GM20000 (cell line): ENCODE measurements at places on chromosomes 12 and 14.

DNA sequence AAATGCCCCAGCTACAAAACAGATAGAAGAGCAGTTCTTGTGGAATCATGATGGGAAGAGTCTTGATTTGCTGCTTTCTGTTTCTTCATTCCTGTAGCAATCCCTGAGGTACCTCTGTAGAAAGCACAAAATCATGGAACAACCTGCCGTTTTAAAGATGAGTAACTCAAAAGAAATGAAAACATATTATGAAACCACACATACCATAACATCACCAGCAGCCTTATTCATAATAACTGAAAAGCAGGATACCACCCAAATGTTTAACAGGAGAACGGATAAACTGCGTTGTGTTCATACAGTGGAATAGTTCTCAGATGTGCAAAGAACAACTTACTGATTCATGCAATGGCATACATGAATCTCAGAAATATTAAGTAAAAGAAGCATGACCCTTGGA is 188.1 kb downstream of the RGS6 start:
- DNase-seq = no peak

DNA sequence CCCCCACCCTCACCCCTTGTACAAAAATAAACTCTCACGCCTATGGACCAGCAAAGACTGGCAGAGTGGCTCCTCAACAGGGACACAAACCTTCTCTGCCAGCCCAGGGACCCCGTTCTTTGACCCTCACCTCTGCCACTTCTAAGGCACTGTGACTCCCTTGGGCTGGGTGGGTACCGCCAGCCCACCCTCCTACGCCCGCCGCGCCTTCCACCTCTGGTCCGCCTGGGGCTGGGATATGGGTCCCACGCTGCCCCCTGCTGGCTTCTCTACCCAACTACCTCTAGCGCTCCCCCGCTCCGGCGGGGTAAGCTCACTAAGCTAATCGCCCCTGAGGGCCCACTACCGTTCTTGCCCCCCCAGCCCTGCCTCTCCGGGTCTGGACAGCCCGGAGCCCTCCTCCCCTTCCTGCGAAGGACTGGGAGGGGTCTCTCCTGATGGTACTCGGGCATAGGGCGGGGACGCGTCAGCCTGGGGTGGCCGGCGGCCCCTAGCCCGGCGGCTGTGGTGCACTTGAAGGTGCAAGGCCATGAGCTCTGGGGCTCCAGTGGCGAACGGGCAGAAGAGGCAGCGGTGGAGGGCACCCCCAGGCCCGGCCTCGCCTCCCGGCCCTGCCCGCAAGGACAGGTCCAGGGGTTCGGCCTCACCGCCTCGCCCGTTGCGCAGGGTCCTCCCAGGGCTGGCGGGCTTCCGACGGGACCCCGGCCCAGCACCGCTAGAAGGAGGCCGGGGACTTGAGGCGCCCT is 8.1 kb downstream of the ZNF219 start:
- no peak for DNase-seq

- no peak for DNase-seq
These were observed 76.9 kb downstream of the ATF7IP start for GRCh38 chr12:14442221-14442881.

DNA sequence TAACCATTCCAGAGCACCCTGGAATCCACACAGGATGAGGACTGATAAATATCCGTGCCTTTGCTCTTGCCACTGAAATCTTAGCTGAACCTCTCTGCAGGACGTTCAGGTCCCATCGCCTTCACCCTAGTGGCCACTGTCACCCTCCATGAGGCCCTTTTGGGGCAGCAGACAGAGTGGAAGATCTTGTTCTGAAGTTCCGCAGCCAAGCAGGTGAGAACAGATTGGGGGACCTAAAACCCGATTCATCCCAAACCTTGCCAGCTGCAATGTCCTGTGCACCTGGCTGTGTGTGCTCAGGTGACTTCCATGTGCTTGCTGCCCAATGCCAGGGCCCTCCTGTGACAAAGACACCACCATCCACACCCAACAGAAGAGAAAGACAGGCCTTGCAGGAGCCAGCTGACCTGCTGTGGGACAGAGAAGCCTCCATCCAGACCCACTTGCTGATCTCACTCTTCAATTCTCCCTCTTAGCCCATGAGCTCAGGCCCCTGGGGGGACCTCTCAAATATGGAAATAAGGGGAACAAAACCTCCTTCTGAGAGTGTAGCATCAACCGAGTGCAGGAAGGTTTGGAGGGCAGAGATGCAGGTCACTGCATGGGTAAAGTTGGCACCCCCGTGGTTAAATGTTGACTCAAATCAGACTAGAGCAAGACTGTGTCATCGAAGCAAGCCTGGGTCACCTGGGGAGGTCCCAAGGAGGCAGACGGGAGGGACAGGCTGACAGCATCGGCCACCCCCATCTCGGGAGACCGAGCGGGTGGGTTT is 308.7 kb upstream of the DIO3 start:
- DNase-seq = no peak

GRCh38 chr12:19707948-19708409 is 268.7 kb downstream of the AEBP2 start:
- DNase-seq = no peak

DNA sequence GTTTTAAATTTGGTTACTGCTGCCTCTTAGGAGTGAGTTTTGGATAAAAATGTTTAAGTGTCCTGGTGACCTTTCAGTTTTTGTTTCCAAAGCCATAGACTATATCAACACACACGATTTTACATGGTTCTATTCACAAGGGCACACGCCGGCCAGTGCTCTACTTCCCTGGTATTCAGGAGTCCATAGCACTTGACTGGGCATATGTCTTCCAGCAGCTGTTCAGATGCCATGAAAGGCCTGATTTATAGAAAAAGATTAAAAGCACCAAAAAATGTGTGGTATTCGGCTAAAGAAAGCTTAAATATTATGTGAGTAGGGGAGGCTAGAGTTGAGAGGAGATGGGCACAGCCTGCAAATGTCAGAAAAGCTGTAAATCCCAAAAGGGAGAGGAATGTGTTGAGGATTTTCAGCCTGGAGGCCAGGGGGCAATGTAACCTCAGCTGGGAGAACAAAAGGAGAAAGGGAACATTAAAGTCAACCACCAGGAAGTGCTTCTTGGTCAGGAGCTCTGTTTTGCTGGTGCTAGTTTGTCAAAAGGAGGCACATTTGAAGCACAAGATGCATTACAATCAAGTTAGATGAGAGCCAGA is 478.4 kb downstream of the RAD51B start:
- DNase-seq = no peak

- DNase-seq = no peak
These were observed 88.9 kb downstream of the NTF3 start for GRCh38 chr12:5520831-5521230.

- DNase-seq = no peak
These were observed 18.9 kb downstream of the FOS start for GRCh38 chr14:75297411-75298040.

GRCh38 chr14:54329082-54329695 is 67.6 kb upstream of the CDKN3 start:
- peak; percentile 55 for DNase-seq

GRCh38 chr14:91454155-91454554 is 36.5 kb upstream of the CCDC88C start:
- no peak for DNase-seq

DNA sequence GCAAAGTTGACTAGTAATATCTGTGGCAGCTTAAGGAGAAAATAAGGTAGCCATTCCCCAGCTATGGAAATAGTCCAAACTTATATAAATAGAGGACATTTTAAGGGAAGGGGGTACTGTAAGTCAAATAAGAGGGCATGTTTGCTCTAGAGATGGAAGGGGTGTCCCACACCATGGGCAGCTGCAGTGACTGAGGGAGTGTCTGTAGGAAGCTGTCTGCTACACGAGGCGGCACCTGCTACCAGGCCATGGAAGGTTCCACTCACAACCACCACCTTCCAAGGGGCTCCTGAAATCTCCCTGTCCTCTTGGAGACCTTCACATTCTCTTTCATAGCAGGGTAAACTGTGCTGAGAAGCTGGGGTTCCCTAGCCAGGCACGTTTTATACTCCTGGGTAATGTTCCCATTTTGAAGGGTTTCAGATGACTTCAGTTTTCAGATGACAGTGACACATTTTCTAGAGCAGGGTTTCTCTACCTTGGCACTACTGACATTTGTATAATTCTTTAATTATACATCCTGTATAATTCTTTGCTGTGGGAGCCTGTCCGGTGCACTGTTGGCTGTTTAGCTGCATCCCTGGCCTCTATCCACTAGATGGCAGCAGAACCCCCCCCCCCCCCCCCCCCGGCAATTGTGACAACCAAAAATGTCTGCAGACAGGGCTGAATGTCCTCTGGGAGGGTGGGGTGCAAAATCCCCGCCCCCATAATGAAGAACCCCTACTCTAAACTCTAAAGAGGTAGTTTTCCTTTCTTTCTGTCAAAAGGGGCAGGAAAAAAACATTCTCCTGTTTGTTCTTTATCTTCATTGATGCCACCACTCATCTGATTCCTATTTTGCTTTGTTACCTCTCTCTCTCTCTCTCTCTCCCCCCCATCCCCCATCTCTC is 11.6 kb upstream of the SMCO2 start:
- peak; percentile 44 for DNase-seq

DNA sequence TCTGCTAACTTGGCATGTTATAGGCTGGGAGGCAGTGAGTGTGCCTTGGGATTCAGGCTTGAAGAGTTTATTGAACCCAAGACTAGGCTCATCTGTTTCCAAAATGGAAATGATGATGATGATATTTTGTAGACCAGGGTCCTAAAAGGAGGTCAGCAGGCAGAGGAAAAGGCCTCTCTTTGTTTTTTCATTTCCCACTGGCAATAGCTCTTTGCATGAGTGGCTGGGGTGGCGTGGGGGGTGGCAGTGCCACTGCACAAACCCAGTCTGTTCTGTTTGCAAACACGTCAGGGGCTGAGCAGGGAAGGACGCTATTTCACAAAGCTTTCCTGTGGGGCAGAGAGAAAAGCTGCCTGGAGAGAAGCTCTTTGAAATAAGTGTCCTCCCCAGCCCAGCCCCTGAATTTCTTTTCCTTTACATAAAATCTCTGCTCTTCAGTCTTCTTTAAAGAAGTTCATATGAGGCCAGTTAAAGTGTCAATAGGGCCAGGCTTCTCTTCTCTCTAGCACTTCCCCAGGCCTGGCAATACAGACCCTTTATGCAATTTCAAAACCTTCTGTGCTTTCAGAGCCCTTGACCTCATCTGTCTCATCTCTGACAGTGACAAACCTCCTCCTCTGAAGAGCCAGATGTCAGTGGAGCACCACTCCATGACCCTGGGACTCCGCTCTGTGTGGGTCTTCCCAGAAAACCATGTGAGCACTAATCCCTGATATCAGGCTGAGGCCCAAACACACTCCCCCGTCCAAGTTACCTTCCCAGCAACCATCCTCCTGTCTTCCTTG is 72.8 kb downstream of the ZNF664 start:
- DNase-seq = no peak

- no peak for DNase-seq
These were observed 428.8 kb downstream of the ZFP36L1 start for GRCh38 chr14:68363843-68364767.

- DNase-seq = no peak
These were observed 2.4 kb downstream of the CRIP2 start for GRCh38 chr14:105476831-105477659.

DNA sequence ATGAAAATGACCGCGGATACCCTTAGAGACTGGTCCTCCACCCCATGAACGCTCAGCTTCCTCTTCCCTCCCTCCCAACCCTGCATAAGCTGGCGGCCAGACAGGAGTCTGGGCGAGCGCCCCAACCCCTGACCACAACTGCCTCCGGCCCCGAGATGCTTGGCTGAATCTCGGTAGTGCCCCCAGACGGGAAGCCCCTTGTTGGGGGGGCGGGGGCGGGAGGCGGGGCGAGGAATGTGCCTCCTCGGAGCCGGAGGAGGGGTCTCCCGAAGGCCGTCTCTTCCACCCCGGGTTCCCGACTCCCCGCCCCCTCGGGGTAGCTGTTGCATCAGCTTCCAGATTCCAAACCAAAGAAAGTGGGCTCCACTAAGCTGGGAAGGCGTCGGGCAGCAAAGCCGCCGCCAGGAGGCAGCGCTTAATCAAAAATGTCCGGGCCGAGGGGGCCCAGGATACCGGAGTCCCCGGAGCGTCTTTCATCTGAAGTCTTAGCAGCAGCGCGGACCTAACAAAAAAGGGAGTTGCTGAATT is 7.1 kb upstream of the MRPL52 start:
- DNase-seq = peak; percentile 66

- DNase-seq = no peak
These were observed 201.7 kb downstream of the STXBP6 start for GRCh38 chr14:24848102-24848790.

- DNase-seq = no peak
These were observed 354.0 kb downstream of the ALG10 start for GRCh38 chr12:34376133-34376799.

DNA sequence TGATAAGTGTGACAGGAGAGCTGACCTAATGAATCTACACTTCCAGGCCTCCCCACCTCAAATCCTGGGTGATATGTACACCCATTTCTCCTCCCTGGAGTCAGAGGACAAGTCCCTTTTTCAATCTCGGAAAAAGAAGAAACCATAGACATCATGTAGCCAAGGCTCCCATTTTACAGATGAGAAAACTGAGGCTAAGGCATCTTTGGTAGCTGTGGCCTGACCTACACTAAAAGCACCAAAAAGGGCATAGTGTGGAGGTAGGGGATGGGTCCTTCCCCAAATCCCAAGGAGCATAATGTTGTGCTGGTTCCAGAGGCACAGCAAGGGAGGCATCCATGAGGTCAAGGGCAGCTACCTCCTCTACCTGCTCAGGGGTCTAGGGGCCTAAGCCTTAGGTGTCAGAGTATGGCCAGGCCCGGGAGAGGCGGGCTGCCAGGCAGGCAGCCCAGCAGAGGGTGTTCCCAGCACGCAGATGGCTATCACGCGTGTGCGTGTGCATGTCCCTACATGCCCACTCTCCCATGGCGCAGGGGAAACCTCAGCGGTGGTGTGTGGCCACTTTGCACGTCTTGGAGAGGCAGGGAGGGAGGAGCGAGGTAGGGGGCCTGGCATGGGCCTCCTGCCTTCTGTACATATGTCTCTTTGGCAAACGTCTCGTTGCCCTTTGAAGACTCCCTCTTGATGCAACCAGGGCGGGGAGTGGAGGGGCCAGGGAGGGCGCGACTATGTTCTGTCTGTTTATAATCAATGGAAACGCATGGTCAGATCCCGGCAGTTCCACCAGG is 2.5 kb downstream of the PGF start:
- no peak for DNase-seq

DNA sequence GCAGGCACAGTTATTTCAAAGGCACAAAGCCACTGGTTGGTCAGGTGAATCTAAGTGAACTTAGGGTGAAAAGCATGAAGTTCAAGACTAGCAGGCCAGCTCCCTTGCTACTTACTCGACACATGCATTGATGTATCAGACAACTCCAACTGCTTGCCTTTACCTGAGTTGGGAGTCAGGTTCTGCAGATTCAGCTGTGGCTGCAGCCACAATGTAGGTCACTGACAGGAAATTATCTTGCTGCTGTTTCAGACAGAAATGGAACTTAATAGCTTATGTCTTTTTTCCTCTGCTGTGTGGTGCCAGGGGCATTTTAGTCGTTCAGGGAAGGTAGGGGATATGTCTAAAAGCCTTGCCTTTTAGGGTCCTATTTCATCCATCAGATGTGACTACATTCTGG is 125.6 kb upstream of the RPH3A start:
- DNase-seq = no peak

- DNase-seq = no peak
These were observed 46.2 kb downstream of the DPF3 start for GRCh38 chr14:72847721-72848120.
